Cortex of kidney (tissue), 1 donor: ENCODE measurements at places on chromosomes 2 and 18.

GRCh38 chr18:10205151-10205550, 249.3 kb upstream of the APCDD1 start:
- no peak for DNase-seq

- no peak for DNase-seq
Measured at GRCh38 chr2:149562324-149562723, 25.3 kb downstream of the MMADHC start.

- no peak for DNase-seq
Measured at GRCh38 chr2:105950521-105951383, 206.0 kb downstream of the NCK2 start.

DNA sequence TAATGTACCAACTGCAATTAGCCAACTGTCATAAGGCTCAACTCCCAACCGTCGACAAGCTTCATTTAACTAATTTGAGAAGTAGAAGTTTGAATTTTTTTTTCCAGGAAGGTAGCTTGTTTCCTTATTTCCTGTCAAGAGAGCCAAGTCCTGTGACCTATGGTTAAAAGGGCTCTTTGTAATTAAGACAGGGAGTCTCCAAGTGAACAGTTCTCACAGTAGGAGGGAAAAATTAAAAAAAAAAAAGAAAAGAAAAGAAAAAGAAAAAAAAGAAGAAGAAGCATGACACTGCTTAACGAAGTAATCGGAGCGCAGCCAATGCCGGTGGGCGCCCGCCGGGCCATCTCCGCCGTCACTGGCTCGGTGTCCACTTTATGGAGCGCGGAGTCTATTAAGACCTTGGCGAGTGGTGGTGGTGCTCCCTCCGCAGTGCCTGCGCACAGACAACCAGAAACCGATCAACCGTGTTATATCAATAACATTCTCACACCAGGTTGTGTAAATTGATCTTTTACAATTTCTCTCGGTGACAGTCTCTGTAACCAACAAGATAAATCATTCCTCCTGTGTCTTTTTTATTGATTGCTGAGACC, 197.2 kb upstream of the POU3F3 start:
- no peak for DNase-seq
